ENCODE measurements at places on chromosomes 13 and 19.

DNA sequence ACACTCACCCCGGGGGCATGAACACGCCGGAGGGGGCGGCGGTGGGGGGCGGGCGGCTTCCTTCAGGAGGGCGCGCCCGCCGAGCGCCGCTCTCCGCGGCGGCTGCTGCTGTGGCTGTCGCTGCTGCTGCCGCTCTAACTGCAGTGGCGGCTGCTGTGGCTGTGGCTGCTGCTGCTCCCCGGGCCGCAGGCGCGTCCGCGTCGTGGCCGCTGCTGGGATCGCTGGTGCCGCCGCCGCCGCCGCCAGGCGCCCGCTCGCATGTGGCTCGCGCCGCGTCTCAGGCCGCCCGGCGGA lies at the start of gene BBC3:
Gene BBC3, minus strand, starts transcription at position 279 of the 294 bp plus-strand sequence. CDS start 2,768 bp downstream, outside the sequence.
- DNase-seq = no peak

- DNase-seq = no peak
Observed at GRCh38 chr13:111577208-111577828, 256.9 kb downstream of the TEX29 start.

- no peak for DNase-seq
Observed at GRCh38 chr13:112702341-112702985, 12.6 kb downstream of the ATP11A start.

DNA sequence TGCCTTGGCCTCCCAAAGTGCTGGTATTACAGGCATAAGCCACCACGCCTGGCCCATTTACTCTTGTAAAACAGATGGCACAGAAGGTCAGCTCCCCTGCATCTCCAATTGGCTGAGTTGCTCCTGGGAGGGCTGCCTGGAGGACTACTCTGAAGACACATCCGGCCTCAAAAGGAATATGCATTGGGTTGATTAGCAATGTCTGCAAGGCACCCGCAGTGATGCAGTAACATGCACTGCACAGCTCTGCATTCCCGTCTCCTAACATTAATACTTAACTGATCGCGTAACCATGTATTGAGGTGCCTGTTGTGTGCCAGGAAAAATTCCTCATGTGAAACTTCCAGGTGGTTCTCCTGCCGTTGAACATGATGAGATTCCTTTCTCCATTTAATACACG lies 5.0 kb downstream of the ELAVL3 start:
- DNase-seq = no peak

GRCh38 chr19:30223866-30224688 lies 148.1 kb upstream of the ZNF536 start:
- no peak for DNase-seq

DNA sequence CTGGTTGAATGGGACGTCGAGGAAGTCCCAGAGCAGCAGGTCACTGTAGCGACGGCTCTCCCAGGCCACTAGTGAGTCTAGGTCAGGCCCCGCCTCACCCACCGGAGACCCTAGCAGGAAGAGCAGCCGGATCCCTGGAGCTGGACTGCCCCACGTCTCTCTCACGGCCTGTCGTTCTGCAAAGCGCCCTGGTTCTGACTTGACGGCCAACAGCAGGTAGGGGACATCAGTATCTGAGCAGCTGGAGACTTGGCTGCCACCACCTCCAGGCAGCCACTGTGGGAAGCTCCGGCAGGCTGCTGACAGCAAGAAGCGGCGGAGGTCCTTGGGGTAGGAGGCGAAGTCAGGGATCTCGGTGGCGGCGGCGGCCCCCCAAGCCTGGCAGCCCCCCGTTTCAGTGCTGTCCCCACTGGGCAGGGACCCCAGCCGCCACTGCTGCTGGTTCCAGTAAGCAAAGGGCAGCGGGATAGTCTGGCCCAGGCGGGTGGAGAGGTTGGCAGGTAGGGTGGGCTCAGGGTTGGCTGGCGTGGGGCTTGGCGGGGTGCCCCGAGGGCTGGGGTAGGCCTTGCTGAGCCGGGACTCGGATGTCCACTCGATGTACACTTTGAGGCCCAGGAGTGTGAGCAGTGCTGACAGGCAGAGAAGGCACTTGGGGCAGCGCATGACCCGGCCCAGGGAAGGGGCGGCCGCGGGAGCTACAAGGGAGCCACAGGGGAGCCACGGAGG lies 895 bp downstream of the B3GNT8 start:
- DNase-seq = no peak

DNA sequence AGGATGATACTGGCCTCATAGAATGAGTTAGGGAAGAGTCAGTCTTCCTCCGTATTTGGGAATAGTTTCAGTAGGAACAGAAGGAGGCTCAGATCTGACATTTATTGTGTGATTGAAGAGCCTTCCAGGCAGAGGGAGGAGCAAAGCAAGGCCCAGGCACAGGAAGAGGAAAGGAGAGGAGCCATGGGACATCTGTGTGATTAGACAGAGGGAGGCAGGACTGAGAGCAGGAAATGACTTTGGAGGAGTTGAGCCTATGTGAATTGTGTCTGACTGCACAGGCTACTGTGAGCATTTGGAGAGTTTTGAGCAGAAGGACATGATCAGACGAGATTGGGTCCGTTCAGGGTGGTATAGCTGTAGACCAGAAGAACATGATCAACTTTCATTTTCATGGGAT lies 8.5 kb downstream of the SIGLEC7 start:
- DNase-seq = no peak

DNA sequence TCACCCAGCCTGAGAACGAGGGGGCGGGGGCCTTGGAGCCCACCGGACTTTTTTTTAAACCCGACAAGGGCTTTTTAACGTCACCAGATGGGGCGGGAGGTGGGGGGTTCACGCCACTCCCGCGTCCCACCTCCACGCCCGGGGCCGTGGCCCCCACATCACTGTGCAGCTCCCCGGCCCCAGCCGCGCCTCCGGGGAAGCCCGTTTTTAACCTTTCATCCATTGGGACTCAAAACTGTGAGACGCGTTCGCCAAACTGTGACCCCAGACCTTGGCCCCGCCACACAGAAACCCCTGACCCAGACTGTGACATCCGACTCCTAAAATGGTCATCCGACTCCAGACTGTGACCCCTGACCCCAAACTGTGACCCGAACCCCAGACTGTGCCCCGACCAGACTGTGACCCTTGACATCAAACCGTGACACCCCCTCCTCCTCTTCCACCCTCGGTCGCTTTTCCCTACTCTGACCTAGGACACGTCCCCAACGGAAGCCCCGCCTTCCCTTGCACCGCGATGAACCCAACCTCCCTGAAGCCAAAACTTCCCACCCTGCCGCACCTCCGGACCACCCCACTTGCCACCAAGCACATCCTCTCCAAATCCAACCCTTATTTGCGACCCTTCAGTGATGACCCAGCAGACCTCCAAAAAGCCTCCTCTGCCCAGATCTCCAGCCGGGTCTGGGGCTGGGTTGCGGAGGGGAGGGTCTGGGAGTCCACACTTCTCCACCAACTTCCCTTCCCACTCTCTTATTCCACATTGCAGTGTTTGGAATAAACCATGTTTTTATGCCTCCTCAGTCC lies 1.5 kb upstream of the GRWD1 start:
- no peak for DNase-seq

DNA sequence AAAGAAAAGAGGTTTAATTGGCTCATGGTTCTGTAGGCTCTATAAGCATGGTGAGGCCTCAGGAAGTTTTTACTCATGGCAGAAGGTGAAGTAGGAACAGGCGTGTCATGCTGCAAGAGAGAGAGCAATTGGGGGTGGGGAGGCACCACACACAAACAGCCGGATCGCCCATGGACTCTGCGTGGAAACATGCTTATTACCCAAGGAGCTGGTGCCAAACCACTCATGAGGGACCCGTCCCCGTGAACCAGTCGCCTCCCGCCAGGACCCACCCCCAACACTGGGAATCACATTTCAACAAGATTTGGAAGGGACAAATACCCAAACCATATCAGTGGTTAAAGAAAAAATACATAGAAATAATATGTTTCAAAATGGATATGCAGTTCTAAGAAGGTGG lies 174.6 kb upstream of the RNF113B start:
- no peak for DNase-seq

DNA sequence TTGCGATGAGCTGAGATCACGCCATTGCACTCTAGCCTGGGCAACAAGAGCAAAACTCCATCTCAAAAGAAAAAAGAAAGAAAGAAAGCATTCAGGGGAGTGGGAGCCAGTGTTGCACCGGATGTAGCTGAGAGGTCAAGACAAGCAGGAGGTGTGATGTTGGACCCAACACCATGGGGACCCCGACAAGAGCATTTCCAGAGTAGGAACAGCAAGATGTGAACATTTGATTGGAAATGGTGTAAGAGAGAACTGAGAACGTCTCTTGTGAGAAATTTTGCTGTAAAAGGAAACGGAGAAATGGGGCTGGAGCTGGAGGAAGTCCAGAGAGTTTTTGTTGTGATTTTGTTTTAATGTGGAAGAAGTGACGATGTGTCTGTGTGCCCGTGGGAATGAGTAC lies 15.8 kb upstream of the DPF1 start:
- DNase-seq = no peak
